Globus pallidus (tissue), 1 donor: ENCODE measurements at places on chromosomes 4 and X.

DNA sequence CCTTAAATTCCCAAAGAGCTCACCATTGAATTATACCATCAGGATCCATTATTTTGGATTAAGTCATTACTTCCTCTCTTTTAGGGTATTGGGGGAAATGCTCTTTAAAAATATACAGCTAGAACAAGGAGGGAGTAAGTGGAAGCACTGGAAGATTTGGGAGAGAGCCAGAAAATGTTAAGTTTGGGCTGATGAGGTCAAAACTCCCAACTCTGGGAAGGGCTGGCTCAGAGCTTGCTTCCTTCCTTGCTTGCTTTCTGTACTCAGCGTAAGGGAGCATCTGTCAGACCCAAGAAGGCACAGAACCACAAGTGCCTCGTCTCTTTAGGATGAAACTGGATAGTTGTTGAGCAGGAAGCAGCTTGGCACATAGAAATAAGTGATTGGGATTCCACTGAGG is 138.2 kb downstream of the GUCY2F start:
- DNase-seq, result no peak

DNA sequence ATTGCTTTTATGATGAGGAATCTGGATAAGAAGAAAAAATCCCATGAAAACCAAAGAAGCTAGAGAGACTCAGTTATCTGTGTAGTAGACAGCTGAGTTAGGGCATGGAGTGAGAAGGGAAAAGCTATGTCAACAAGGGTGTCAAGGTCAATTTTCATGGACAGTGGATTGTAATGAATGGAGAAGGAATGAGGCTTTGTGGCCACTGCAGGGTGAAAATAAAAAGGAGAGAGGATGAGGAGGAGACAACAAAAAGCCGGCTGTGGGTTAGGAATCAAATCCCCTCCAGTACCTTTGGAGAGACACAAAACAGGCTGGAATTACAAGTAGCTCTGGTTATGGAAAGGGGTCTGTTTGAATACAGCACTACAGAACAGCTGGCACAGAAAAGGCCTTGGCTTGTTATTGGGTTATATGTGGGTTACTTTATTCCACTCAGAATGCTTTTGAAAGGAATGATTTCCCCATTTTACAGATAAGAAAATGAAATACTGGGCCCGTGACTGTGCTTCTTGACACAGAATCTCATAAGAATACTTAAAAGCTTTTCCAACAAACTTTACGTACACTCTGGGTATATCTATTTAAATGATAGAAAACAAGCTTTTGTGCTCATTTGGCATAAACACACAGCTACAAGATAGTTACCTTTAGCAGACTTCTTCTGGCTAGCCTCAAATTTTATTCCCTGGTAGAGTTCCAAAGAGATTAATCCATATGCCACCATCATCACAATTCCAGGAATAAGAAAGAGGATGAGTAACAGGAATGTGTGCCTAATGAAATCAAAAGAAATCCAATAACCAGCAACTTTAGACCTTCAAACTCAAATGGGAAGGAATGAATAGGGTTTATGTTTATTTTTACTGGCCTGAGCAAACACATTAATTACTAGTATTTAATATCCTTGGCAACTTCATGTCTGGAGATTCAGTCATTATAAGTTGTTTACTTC is 7.5 kb downstream of the CCKAR start:
- no peak for DNase-seq

GRCh38 chrX:136395271-136395670 is 92.5 kb upstream of the BRS3 start:
- DNase-seq, result no peak

DNA sequence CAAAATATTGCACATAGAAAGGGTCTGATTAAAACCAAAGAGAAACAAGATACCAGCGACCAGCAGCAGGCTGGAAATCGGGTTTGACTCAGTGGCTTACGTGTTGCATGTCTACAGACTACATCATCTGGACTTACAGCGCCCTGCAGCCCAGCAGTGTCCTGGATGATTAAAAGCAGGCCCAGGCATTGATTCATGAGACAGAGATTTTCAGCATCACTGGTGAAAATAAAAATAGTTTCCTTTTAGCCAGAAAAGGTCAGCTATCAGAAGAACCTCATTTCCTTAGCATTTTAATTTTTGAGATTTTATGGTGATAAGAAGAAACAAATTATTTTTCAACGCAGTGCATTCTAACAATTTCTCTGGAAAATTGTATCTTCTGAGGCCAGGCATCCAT is 190.6 kb downstream of the PTTG2 start:
- no peak for DNase-seq

DNA sequence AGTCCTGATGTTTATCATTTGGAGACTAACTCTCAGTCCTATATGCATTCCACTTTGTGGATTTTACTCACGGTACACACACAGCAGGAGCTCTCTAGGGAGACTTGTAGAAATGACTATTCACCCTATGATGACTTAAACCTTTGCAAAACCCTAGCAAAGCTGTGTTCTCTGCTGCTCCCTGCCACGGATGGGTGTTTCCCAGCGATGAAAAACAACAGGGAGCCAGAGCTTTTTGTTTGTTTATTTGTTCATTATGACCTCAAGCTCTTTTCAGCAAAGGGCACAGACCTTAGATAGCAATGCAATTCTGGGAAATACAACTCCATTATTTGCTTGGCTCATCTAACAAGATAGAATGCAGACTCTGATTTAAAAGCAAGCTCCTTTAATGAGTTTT is 156.6 kb downstream of the GRIA3 start:
- DNase-seq, result no peak

DNA sequence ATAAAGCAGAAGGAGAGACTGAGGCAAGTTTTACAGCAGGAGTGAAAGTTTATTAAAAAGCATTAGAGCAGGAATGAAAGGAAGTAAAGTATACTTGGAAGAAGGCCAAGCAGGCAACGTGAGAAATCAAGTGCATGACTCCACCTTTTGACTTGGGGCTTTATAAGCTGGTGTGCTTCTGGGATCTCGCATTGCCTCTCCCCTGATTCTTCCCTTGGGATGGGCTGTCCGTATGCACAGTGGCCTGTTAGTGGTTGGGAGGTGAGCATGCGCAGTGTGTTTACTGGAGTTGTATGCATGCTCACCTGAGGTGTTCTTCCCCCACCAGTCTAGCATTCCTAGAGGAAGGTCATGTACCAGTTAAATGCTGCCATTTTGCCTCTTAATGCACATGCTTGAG is 29.1 kb upstream of the C1QTNF7 start:
- DNase-seq, result no peak

GRCh38 chr4:77050962-77051361 is 24.8 kb downstream of the CCNI start:
- no peak for DNase-seq

GRCh38 chr4:11132478-11132877 is 296.2 kb downstream of the HS3ST1 start:
- no peak for DNase-seq

GRCh38 chrX:37509349-37509748 is 62.1 kb upstream of the LANCL3 start:
- peak; percentile 3 for DNase-seq

- no peak for DNase-seq
Measured at GRCh38 chrX:153382563-153383482, 18.3 kb downstream of the PNMA6E start.
